Activated CD4-positive, CD25-positive, alpha-beta regulatory T cell (primary cell): ENCODE measurements at places on chromosomes 5 and 9.

DNA sequence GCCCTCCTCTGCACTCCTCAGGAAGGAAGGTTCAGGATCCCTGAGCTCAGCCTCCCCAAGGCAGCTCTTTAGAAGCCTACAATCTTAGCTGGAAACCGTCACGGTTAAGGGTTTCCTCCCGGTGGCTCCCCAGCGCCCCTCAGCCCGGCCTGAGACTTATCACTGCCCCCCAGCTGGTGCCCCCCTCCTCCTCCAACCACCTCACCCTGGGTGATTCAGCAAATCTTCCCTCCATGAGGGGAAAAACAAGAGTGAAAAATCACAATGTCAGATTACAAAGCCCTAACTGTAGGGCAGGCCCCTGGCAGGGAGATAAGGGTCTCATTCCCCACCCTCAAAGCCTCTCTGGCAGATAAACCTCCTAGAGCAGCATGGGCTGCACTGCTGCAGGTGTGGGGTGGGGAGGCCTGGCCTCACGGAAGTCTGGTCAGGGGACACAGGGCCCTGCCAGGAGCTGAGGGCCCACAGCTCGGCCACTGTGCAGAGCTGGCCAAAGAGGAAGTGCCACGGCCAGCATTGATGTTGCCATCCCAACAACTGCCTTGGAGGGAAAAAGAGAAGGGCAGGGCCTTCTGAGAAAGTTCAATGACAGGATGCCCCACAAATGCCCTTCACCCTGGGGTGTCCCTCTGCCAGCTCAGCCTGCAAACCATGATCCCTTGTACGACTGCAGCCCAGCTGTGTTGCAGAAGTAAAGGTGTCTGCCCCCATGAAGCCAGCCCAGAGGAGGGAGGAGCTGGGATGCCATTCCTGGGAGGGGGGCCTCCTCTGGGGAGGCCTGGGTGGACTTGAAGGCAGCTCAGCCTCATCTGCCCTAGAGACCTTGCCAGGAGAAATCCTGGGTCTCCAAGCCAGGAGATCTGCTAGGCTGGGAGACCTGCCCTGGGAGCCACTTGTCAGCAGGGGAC lies 25.9 kb downstream of the GFI1B start:
- DNase-seq: no peak

- no peak for DNase-seq
These were observed 14.2 kb downstream of the HOMER1 start for GRCh38 chr5:79499640-79500273.

DNA sequence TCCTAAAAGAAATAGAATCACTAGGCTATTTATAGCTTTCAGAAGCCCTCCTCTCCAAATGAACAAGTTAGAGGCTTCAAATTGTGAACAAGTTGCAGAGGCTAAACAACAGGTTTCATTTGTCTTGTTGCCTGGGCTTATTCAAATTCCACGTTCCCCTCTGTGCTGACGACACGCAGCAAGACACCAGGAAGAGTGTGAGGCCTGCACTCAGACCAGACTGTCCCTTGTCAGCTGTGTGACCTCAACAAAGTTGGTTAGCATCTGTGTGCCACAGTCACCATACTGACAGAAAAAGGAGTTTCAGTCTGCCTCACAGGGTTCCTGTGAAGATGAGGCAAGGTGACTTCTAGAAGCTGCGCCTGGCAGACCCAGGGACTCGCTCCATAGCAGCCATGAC lies 22.1 kb upstream of the GABBR2 start:
- DNase-seq: no peak

GRCh38 chr9:31137176-31138160 lies 1247.0 kb upstream of the ACO1 start:
- DNase-seq: no peak

DNA sequence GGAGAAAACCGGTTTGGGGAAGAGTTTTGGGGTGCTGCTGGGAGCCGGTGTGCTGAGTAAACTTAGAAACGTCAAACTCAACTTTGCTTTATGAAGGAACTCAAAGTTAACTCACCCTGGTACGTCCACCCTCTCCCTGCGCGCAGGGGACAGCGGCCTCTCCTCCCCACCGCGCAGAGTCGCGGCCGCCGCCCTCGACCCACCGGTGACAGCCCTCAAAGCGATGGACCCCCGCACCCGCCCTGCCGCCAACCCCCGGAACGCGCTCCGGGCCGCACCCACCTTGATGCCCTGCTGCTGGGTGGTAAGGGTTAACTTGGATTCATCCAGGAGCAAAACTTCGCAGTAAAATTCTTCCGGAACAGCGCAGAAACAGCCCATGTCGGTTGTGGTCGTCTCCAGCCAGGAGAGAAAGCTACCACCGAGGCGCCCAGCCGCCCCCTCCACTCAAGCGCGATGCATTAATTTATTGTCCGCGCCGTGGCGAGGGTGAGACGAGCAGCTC lies 366 bp downstream of the EPB41L4A start:
- DNase-seq: no peak

DNA sequence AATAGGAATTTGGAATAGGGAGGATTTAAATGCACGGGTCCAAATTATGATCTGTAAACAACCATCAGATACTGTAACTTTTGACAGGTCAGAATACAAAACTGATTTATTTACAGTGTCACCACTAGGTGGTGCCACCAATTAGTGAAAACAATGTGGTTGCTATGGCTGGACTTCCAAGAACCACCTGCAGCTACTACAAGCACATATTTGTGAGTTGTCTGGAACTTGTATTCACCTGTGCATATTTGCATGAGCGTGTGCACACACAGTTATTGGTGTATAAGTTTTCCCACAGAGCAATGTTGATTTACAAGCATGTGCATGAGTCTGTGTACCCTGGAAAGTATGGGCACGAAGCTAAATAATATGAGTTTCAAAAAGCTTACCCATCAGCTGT lies 3.0 kb upstream of the HRCT1 start:
- DNase-seq: no peak

GRCh38 chr5:179292202-179292601 lies 53.1 kb downstream of the ADAMTS2 start:
- no peak for DNase-seq
